Amniotic epithelial cell (primary cell): ENCODE measurements at places on chromosomes 7 and 10.

DNA sequence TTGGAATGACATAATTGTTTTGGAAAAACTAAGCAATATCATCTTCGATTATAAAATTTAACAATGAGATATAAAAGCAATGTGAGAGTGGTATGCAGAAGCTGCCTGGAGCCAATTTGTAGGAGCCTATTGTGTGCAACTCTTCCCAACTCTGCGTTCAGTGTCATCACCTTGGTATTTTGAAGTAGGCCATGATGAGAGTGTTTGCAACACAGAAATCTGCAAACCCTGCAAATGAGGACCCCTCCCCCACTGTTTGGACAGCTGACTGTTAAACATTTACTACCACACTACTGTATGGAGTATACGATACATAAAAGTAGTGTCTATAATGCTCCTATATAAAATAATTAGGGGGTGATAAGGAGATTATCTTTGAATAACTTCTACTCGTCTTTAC, 531.3 kb downstream of the ATRNL1 start:
- DNase-seq: peak; percentile 10

DNA sequence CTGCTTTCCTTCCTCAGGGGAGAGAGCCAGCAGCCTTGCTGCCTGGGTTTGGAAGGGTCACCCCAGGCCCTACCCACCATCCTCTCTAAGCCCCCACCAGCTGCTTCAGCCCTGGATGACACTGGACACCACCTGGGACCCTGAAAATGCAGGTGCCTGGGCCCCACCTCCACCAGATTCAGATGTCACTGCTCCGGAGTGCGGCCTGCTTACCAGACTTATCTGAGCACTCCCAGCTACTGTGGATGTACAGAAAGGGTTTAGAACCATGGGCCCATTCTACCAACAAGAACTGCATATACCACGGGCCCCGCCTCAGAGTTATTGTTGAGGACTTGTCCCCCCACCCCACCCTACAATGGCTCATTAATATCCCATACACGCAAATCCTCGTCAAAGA, 172.3 kb downstream of the PTPRN2 start:
- no peak for DNase-seq

DNA sequence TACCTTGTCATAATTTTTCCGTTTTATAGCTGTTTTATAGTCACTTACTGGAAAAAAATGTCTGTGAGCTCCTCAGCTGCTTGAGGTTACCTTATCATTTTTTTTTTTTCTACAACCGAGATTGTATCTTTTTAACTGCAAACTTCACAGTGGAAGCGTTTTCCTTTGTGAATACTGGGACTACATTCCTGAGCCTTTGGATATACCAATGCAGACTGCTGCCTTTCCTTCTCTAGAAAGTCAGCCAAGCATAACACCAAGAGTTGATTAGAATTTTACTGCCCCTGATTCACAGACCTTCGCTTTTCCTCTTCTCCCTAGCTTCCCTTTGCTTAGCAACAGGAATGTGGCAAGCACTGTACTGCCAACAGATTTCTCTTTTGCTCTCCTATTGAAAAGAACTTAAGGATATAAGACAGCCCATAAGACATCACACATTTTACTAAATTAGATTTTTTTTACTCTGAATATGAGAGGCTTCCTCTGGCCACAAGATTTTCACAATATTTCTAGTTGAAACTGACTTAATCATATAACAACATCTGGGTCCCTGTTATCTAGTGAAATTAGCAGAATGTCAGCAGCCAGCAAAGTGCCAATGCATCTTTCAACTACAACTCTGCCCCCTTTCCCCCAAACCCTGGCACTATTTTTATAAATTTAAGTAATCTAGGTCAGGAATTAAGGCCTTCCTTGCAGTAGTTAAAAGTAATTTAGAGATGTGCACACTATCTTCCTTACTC, 170.6 kb downstream of the PRKG1 start:
- peak; percentile 49 for DNase-seq

- no peak for DNase-seq
These were observed 208.3 kb downstream of the JAZF1 start for GRCh38 chr7:27972276-27972675.

GRCh38 chr7:98286093-98286539, 4.6 kb downstream of the BRI3 start:
- DNase-seq: no peak

DNA sequence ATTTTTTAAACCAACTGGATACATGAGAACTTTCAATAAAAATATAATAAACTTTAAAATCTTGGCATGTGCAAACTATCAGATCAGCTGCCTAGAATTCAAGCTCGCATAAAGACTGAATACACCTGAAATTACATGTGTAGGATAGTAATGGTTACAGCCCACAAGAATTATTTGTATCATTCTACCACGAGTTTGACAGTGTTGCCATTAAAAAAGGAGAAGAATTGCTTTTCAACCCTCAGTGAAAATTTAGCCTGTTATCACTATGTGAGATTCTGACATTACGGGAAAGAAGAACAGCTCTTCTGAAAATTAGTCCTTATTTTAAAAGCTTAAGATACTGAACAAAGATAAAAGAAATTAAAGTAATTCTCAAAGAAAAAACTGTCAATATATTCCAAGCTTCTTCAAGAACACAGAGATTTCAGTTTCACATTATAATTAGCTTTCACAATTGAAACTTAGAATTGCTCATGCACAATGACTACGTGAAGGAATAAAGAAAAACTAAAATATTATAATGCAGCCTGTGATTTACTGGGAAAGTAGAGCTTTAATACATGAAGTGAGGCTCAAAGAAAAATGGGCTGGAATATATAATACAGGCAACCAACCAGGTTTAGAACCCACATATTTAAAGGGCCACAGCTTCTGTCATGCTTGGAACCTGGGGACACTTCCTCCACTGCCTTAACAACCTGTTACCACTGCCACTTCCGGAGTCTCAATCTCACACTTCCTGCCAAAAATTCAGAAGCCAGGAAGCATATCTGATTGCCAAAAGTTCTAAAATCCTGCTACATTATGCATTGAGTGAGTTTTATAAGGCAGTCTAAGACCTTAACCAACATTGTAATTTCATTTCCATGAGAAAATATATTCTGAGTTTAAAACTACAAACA, 23.2 kb downstream of the TPK1 start:
- no peak for DNase-seq

- peak; percentile 52 for DNase-seq
These were observed 913.9 kb upstream of the AUTS2 start for GRCh38 chr7:68684246-68684839.

GRCh38 chr10:19930936-19931893, 115.0 kb downstream of the PLXDC2 start:
- peak; percentile 63 for DNase-seq

GRCh38 chr7:64882341-64883112, 20.5 kb upstream of the ZNF273 start:
- DNase-seq: no peak

GRCh38 chr10:119305860-119306513, 98.6 kb downstream of the GRK5 start:
- peak; percentile 99 for DNase-seq

DNA sequence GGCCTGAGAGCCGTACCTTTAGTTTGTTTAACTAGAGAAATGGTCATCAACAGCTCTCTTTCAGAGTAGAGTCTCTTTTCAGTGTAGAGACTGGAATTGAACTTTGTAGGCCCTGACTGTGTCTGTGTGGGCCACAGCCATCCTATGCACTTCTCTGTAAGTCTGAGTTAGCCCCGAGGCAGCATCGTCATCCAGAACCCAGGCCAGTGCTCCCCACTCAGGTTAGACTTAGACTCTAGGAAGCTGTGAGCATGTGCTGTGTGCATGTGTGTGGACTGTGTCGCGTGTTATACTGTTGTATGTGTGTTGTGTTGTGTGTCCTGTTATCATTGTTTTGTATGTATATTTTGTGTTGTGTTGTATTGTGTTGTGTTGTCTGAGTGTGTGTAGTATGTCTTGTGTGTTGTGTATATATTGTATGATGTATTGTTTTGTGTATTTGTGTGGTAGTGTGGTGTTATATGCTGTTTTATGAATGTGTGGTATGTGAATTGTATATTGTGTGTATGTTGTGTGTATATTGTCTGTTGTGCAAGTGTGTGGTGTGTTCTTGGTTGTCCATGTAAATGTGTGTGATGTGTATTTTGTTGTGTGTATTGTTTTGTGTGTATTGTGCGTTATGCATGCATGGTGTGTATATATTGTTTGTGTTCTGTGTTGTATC, 18.1 kb upstream of the NCAPG2 start:
- no peak for DNase-seq

DNA sequence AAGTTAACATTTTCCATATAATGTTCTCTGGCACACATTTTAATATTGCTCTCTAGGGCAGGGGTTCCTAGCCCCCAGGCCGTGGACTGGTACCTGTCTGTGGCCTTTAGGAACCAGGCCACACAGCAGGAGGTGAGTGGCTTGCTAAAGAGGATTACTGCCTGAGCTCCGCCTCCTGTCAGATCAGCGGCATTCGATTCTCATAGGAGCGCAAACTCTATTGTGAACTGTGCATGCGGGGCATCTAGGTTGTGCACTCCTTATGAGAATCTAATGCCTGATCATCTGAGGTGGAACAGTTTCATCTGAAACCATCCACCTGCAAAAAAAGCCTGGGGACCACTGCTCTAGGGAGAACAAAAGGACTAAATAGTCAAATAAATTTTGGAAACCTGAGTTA, 65.7 kb downstream of the EXOC6 start:
- no peak for DNase-seq

GRCh38 chr10:101768791-101769170, 7.1 kb downstream of the FGF8 start:
- no peak for DNase-seq

GRCh38 chr10:2990764-2991163, 76.6 kb upstream of the PFKP start:
- no peak for DNase-seq

- no peak for DNase-seq
These were observed 462 bp downstream of the KIAA1549 start for GRCh38 chr7:138980563-138981291.

GRCh38 chr10:50604809-50605208, 18.9 kb downstream of the SGMS1 start:
- peak; percentile 78 for DNase-seq

GRCh38 chr7:151245360-151246101, 3.0 kb downstream of the SMARCD3 start:
- DNase-seq: no peak

DNA sequence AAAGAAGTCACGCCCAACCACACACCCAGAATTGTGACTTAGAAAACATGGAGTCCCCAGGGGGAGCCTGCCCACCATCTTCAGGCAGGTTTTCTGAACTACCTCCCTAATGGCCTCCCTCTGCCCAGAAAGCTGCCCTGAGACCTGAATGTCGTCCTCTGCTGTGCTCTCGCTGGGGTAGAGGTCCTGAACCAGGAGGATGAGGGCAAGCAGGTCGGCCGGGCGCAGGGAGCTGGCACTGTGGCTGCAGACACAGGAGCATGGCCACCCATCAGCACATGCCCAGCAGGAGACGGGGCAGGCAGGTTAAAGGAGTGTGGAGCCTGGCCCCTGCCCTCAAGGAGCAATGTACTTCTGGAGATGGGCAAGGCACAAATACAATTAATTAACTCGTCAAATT, 15.4 kb upstream of the PYROXD2 start:
- no peak for DNase-seq

DNA sequence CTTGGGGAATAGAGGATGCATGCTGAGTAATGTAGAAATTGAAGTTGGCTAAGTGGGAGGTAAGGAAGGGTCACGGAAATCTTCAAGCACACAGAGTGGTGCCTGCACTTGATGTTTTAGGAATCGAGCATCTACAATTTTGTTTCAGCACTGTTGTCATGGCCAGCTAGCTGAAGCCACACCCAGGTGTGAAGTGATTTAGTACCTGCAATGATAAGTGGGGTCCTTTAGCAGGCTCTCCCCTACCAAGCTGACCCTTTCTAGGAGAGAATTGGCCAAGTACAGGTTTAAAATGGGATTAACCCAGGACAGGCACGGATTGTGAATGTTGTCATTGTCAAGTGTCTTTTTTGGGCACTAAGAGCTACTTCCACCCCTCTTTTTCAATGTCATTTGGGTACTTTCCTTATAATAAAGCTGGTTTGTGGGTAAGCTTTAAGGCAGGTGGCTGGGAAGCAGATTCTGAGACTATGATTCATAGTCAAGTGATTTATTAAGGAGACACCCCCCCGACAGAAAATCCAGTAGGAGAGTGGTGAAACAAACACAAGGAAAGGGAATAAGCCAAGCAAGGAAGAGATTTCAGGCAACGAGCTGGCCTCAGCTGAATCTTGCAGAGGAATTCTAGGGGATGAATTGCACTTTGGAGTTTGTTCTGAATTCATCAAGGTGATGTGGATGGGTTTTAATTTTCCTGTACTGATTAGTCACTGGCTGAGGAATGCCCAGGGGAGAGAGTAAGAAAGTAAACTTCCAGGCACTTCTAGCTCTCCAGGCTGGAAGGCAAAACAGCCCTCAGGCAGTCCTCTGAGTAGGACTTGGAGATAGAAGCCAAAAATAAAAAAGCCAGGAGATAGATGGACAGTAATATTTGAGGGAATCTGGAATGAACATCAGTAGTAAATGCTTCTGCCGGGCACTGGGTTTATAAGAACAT, 1128.4 kb downstream of the SORCS3 start:
- DNase-seq: peak; percentile 24

DNA sequence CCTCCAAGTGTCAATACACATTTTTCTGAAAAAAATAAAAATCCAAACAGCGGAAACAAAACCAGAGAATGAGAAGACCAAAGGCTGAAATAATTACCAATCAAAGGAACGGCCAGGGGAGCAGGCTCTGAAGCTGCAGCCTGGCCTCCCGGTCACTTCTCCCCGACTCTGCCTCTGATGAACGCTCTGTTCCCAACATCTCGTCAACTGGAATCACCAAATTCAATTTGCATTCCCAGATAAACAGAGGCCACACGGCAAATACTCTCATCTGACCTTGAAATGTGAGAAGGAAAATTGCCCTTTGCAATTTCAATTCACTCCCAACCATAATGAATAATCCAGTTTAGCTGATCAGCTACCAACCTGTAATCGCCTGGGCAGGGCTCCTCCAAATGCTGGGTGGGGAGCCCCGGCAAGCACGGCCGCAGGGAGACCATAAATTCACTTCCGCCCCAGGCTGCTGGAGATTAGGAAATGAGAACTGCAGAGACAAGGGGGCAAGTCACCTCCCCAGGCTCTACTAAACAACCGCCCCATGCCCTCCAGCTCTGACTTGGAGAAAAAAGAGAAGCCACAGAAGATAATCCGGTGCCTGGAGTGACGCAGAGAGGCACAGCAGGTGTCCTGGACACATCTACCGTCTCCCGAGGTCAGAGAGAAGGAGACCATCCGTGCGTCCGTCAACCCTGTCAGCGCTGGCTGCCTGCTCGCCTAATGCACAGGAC, 153.2 kb downstream of the MAD1L1 start:
- DNase-seq: no peak

- no peak for DNase-seq
These were observed 8.6 kb downstream of the PAX4 start for GRCh38 chr7:127609297-127609696.

- DNase-seq: no peak
These were observed 61.3 kb downstream of the KIAA1549 start for GRCh38 chr7:138919911-138920310.

GRCh38 chr7:15889507-15889906, 203.0 kb upstream of the MEOX2 start:
- DNase-seq: peak; percentile 28
